ENCODE measurements at places on chromosomes 2 and 18.

DNA sequence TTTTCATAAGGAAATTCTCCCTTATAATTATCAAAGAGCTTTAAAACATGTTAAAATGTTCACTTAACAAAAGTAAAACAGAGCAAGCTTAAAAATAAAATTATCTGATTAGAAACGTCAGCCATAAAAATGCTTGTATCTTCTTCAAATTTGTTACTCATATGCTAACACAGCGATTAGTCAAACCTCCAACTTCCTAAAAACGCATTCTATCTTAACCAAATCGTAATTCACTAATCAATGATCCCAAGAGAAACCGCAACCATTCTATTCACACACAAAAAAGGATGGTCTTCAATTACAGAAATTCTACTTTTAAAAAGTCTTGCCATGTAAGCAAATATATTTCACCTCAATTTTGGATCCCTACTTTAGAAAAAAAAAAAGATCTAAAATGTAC, 1.9 kb downstream of the STK17B start:
- DNase-seq: no peak

GRCh38 chr2:90069290-90069894, 1377.9 kb downstream of the RPIA start:
- DNase-seq: peak; percentile 45

- DNase-seq: no peak
Measured at GRCh38 chr2:10584242-10584753, 105.5 kb downstream of the NOL10 start.

GRCh38 chr2:72413716-72414115, 266.1 kb upstream of the CYP26B1 start:
- DNase-seq: no peak

GRCh38 chr18:3256693-3257626, 5.0 kb upstream of the MYL12B start:
- no peak for DNase-seq

GRCh38 chr2:84527137-84528129, 11.1 kb downstream of the DNAH6 start:
- DNase-seq: no peak

DNA sequence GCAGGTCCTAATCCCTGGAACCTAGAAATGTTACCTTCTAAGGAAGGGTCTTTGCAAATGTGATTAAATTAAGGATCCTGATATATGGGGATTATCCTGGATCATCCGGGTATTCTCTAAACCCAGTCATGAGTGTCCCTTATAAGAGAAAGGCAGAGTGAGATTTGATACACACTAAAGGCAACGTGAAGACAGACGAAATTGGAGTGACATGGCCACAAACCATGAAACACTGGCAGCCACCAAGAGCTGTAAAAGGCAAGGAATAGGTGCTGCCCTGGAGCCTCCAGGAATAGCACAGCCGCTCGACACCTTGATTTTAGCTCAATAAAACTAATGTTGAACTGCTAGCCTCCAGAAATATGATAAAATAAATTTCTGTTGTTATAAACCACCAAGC, 45.0 kb downstream of the TPGS2 start:
- DNase-seq: no peak

- no peak for DNase-seq
Measured at GRCh38 chr18:62852851-62853250, 137.5 kb downstream of the PHLPP1 start.

- no peak for DNase-seq
Measured at GRCh38 chr2:675982-676646, 1.1 kb downstream of the TMEM18 start.

DNA sequence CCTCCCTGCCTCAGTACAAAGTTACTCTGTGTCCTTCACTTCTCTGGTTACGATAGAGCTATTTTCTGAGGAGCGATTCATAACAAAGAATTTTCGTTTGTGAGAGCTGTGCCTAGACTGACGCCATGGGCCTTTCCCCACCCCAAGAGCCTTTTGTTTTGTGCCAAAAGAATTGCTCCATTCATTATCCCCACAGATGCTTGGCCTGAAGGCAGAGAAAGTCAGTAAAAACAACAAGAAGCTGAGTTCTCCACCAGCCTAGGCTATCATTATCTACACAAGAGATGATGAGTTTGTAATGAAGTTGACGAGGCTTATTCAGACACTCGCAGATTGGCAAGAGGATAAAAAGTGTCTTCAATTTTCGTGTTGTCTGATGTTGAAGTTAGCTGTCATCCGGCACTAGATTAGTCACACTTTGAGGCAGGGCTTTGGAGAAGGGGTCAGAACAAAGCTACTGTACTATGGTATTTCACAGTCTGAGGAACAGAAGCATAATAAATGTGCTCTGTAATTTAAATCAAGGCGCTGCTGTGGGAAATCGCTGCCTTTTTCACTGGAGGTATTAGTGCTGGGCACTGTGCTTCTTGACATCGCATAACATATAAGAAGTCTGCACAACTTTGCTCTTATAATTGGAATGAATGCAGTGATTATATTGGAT, 278.4 kb upstream of the FIGN start:
- no peak for DNase-seq

GRCh38 chr2:96700086-96700485, 39.8 kb downstream of the LMAN2L start:
- DNase-seq: no peak

DNA sequence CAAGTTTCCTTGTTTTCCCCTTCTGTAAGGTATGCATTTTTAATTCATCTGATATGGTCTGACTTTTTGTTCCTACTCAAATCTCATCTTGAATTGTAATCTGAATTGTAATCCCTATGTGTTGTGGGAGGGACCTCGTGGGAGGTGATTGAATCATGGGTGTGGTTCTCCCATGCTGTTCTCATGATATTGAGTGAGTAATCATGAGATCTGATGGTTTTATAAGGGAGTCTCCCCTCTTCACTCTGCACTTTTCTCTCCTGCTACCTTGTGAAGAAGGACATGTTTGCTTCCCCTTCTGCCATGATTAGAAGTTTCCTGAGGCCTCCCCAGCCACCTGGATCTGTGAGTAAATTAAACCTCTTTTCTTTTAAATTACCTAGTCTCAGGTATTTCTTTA, 476.1 kb downstream of the LPIN1 start:
- DNase-seq: no peak

DNA sequence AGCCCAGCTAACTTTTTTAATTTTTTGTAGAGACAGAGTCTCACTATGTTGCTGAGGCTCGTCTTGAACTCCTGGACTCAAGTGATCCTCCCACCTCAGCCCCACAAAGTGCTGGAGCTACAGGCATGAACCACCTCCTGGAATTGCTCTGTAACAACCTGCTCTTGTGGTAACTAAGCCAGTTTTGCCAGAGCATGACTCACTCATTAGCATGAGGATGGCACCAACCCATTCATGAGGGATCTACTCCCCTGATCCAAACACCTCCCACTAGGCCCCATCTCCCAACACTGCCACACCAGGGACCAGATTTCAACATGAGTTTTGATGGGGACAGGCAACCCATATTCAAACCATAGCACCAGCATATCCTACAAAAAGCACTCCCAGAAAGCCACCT, 348.9 kb upstream of the RAB12 start:
- DNase-seq: no peak

DNA sequence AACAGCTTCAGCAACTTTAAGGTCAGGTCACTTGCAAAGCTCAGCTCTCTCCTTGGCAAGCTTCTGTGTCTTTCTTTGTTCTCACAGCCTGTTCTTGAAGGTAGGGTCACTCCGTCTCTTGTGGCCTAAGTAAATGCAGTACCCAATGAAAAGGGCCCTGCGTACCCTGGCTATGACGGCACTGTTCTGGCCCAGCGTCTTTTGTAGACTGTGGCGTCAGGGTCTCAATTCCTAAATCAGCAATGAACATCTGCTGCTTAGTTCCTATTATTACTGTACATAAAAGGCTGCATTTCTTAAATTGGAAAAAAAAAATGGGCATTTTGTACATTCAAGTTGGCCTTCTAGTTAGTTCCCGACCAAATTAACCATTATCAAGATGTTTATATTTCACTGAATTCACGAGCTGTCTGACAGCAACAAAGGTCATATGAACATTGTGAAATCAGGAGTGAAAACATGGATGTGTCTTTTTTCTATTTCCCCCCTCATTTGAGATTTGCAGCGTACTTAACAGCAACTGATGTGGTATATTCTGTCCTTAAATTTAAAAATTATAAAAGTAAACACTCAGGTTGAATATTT, 17.0 kb upstream of the MTCL1 start:
- no peak for DNase-seq

DNA sequence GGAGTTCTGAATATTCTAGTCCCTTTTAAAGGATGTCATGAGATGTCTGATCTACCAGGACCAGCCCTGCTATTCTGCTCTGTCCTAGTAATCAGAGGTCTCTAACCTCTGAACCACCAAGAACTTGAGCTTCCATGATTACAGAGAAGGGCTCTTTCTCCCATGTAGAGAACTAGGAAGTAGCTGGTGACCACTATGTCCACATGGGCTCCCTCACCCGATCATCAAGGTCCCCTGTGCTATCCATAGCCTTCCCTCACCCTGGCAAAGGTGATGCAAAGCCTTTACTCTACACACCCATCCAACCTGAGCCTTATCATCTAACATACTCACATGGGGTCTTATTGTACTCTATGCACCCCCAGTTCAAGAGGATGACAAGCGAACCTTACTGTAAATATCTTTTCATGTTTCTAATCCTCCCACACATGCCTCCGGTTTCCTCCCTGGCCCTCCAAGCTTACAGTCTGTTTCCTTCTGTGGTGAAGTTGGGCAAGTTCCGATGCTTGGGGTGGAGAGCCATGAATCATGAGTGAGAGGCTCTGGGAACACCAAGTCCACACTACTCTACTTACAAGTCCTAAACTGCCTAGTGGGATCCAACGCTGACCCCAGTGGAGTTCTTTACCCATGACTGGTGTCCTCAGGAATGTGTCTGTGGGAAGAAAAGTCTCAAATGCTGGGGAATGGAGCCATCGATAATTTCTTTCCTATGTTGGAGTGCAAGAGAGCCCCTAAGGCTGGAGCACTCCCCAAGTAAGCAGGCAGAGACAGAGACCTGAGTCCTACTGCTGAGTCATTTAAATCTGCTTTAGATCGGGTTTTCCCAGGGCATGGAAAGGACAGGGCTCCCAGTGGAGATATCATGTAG, 73.3 kb upstream of the KLF7 start:
- DNase-seq: no peak

GRCh38 chr2:67828066-67828465, 234.7 kb downstream of the C1D start:
- no peak for DNase-seq

- DNase-seq: no peak
Measured at GRCh38 chr18:30999887-31000628, 42.5 kb downstream of the DSC3 start.

DNA sequence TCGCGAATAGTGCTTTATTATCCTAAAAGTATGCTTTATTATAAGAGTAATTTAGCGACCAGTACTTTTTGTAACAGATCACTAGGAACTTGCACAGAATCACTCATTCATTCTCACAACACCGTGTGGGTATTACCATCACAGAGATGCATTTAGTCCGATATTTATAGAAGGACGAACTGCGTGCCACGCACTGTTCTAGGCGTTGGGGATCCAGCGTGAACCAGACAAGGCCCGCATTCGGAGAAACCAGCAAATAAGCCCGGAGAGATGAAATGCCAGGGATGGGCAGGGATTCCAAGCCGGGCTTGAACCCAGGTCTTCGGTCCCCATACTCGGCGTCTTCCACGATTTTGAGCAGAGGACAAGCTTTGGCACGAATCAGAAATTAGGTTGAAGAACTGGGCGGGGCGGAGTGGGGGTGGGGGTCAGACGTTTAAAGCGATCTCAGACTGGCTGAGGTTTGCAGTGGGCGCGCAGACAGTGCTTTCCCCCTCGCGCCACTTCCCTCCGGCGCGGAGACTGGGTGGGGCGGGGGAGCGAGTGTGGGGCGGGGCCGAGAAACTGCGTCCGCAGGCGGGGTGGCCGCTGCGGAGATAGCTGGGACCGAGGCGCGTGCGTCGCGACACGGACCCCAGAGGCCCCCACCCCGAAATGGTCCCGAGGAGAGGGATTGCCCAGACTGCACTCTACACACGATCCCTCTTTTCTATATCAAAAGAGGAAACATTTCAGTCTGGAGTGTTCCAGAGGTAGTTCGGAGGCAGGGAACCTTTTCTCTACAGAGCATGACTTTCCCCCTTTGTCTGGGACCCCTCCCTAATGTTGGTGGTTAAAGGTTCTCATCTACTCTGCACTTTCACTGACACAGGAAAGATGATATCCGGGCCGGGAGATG, 1.1 kb upstream of the CXCR4 start:
- peak; percentile 67 for DNase-seq

GRCh38 chr2:83461135-83461534, 997.9 kb downstream of the SUCLG1 start:
- DNase-seq: no peak

DNA sequence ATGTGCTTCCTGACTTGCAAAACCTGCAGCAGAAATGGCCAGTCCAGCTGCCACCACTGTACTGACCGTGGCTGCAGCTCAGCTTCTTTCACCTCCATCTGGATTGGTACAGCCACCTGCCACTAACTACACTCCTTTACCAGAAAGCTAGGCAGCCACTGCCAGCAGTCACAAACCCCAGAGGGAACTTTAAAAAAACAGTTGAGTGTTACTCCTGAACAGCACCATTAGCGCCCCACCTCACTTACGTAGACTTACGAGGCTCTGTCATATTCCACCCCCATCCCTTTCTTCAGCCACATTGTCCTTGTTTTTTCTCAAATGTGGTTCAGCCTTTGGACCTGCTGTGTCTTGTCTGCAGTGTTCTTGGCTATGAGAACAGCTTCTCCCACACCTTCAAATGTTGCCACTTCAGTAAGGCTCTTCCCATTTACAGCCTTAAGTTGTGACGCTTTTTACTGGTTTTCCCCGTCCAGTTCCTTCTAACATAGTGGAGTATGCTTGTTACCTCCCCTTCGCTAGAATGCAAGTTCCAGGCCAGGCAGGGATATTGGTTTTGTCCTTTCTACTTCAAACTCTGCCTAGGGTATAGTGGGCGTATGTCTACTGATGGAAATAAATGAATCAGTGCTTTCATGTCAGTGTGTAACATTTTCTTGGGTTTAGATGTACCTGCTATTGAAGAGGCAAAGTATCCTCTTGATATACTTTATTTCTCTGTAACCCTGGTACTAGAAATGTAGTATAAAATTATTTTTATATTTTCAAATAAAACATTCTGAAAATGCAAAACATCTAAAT, 17.0 kb downstream of the HNRNPA3 start:
- DNase-seq: no peak

GRCh38 chr2:2687745-2688144, 356.7 kb upstream of the MYT1L start:
- DNase-seq: no peak
